AG04450 (cell line): ENCODE measurements at places on chromosomes 11 and 22.

DNA sequence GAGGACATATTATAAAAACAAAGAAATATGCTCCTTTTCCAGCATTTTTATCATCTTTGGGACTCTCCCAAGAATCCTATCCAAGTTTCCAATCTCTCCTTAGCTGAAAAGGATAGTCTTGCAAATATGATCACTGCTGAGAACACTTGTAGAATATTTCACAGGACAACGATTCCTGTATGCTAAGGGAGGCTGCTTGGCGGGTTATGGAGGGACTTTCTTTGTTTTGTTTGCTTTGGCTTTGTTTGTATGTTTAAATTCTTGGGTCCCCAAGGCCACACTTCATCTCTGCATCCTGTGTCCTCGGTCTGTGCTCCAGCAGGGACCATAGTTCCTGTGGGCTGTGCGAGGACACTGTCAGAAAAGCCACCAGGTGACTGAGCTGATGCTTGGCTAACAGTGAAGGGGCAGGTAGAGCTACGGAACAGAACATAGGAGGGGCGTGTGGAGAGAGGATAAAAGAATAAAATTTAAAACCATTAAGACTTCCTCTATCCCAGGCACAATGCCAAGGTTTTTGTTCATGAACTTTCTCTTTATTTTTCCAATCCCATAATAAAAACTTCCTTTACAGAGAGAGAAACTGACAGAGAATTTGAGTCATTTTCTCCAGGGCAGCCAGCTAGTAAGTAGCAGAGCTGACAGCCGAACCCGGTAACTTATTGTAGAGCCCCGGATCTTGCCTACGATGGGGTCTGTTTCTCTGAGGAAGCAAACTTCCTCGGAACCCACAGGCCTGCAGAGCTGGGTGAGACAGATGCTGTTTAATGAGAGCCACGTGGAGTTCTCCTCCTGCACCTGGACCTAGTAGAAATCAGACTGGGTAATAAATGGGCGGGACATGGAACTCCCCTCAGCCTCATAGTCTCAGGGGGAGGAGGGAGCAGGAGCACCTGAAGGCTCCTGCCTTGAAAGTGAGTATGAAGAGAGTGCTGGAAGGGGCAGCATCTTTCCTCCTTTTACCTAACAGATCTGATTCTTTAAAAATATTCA is at the start of gene IZUMO1R:
TSS of gene IZUMO1R (plus strand) at position 615 of the 993 bp plus-strand sequence. CDS start 1,057 bp downstream, outside the sequence.
- no peak for DNase-seq

- no peak for DNase-seq
Observed at GRCh38 chr11:109112261-109112660, 309.7 kb upstream of the C11orf87 start.

- no peak for DNase-seq
Observed at GRCh38 chr22:46602025-46602424, 18.2 kb upstream of the GRAMD4 start.

DNA sequence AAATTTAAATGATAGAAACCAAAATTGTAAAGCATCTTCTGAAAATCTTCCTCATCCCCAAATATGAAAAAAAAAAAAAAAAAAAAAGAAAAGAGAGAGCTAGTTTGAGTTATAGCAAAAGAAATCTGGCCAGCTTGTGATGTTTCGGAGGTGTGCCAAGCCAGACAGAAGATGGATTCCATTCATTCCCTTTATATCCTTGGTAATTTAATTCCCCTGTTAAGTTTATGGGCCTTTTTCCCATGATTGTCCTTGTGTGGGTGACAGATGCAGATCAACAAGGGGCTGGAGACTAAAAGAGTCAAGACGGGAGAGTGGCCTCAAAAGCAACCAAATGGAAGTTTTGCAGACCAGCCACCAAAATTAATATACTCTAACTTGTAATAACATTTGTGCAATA is 47.6 kb upstream of the PARVA start:
- no peak for DNase-seq

DNA sequence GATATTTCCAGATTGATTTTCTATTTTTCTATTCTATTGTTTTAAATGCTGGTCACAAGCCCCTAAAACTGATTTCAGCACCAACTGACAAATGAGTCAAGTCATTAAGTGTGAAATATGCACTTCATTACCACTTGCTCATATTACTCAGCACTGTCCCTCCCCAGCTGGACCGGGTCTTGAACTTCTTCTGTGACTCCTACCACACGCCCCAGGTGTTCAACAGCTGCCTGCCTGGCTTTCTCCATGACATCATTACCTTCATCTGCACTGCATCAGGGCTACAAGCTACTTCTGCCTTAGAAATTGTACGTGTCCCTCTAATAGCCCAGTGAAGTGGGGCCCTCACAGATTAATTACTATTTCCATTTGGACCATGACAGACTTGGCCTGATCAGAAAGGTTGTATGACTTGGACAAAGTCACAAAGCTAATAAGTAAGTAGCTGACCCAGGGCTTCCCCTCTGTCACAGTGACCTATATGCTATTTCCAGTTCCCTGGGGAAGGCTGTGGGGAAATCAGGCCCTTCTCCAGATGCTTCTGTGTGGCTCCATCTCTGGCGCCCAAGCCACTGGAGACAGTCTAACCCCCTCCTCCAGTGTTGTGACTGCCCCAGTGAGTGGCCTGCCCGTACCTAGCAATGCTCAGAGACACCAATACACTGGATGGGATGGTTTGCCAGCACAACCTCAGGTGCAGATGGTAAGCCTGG is 18.1 kb downstream of the TBC1D10A start:
- no peak for DNase-seq

- no peak for DNase-seq
Observed at GRCh38 chr11:92297567-92298553, 73.2 kb downstream of the FAT3 start.
